ENCODE measurements at places on chromosomes 4 and X.

GRCh38 chrX:153765138-153766079 lies 1.4 kb downstream of the PLXNB3 start:
- no peak for DNase-seq

GRCh38 chrX:2831471-2832228 lies 2.9 kb downstream of the GYG2 start:
- DNase-seq, result no peak

DNA sequence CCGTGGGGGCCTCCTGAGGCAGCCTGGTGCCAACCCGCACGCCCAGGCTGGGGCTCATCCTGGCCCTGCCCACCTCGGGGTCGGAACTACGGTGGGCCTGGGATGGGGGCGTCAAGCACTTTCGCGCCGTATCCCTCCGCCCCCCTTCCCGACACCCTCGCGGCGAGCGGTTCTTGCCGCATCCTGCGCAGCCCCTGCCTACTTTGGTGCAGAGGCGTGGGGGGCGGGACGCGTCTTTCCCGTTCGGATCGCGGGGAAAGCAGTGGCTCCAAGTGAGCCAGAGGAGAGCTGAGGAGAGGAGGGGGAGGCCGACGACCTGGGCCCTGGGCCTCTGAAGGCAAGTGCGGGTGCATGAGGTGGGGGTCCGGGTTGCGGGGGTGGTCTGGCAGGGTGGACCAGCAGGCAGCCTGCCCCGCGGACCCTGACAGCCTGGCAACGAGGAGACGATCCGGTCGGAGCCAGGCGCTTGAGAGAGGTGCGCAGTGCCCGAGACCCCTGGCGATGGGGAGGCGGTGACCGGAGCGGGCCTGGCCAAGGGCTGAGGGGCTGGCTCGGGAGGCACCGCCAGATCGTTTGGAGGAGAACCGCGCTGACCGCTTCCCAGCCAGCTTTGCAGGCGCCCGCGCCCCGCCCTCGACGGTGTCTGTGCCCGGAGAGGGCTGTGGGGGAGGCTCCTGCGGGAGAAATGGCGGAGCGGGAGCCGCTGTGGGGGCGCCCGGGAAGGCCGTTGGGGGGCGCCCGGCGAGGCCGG lies at the start of gene GPRASP2:
Gene GPRASP2, plus strand, starts transcription at position 233 of the 751 bp plus-strand sequence. CDS start 2,422 bp downstream, outside the sequence.
- no peak for DNase-seq

DNA sequence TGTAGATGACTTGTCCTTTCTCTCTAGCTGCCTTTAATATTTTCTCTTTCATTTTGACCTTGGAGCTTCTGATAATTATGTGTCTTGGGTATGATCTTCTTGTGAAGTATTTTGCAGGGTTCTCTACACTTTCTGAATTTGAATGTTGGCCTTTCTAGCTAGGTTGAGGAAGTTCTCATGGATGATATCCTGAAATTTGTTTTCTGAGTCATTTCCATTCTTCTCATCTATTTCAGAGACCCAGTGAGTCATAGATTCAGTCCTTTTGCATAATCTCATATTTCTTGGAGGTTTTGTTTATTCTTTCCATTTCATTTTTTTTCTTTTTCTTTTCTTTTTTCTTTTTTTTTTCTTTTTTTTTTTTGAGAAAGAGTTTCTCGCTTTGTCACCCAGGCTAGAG lies 585.7 kb upstream of the PABPC4L start:
- no peak for DNase-seq

DNA sequence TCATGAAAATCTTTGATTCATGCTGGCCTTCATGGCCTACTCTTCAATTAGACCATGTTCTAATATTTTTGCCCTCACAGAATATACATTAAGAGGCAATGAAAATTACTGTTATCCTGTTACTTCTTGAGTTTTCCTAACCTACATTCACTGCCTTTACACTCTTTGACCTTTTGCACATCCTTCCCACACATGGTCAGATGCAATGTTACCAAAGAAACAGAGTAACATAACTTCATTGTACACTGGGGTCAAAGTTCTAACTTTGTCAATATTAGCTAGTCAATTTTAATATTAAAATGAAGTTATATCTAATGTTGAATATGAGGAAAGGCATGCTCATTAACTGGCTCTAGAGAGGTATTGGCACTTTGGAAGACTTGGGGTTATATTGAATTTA lies 284.8 kb downstream of the TEX13C start:
- no peak for DNase-seq

DNA sequence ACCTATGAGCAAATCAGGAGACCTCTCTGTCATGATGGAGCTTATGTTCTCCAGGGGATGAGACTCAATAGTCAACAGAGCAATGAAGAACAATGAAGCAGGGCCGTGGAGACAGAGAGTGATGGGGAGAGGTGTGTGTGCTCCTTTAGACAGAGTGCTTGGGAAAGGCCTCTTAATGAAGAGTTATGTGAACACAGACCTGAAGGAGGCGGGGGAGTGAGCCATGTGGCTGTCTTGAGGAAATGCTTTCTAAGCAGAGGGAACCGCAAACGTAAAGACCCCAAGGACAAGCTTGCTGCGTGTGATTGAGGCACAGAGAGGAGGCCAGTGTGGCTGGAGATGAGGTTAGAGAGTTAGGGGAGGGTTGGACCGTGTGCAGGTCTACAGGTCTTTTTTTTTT lies 53.1 kb downstream of the CHRNA9 start:
- no peak for DNase-seq

DNA sequence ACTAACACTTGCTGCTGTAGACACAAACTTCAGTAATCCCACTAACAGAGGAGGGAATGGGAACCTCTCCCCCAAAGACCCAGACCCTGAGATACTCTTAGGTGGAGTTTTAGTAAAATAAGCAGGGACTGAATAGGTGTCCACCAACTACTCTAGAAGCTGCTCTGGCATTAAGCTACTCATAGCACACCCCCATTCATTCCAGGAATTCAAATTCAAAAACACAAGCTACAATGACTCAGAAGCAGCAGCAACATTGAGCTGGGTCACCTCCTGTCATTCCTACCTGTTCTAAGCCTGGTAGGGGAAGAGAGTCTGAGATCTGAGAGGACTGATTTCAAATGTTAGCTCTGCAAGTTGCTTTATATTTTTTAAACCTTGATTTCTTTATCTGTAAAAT lies 135.4 kb upstream of the FRMPD4 start:
- no peak for DNase-seq

GRCh38 chrX:93538575-93538974 lies 134.8 kb downstream of the NAP1L3 start:
- DNase-seq, result no peak

DNA sequence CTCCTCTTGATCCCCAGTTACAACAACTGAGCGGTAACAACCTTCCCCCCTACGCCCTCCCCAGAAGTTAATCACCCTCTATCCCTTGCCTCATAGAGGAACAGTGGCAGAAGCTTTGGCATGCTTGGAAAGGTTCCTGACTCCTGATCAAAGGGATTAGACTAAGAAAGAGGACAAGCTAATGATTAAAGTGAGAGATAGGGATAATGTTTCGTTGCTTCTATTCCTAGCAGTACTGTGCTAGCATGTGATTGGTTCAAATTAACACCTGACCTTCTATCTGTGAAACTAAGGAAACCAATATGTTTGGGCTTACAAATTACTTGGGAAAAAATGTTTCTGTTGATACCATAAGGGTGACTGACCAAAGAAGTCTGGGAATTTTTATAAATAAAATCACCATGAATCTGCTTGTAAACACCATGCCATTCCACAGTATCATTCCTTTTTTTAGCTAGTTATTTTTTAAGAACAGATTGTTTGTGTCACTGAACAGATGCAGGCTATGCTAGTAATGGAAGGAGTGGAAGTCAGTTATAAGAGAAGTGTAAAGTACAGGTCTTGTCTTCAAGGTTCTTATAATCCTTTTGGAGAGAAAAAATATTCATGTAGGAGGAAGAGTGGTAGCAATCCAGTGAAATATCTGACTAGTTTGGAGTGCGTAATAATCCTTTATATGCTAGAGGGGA lies 11.3 kb upstream of the ATP1B4 start:
- no peak for DNase-seq

DNA sequence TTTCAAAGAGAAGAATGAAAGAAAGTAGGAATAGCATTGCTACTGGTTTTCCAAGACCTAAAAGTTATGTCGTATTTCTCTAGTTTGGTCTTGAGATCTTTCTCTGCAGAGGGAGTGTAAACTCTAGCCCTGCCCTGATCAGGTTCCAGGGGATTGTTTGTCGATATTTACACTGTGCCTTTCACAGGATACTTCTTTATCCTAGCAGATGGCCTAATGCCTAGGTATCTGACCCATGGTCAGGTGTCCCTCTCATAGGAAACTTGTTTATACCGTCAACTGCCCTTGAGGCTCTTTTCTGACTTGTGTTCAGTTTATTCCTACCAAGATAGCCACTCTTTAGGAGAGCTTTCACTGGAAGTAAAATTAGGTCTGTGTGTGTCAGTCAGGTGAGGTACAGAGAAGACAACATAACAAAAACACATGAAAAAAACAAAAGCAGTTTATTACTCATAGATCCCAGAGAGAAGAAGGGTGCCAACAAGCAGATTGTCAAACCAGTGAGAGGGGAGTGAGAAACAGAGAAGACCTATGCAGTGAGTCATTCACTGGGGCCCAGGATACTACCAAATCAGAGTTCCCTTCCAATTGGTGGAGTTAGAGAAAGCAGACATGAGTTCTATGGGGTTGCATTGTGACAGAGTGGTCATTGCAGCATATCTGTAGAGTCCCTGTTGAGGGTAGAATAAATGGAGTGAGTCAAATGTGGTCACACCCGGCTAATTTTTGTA lies 40.6 kb upstream of the THOC2 start:
- DNase-seq, result no peak
